ENCODE measurements at places on chromosomes 6 and 20.

DNA sequence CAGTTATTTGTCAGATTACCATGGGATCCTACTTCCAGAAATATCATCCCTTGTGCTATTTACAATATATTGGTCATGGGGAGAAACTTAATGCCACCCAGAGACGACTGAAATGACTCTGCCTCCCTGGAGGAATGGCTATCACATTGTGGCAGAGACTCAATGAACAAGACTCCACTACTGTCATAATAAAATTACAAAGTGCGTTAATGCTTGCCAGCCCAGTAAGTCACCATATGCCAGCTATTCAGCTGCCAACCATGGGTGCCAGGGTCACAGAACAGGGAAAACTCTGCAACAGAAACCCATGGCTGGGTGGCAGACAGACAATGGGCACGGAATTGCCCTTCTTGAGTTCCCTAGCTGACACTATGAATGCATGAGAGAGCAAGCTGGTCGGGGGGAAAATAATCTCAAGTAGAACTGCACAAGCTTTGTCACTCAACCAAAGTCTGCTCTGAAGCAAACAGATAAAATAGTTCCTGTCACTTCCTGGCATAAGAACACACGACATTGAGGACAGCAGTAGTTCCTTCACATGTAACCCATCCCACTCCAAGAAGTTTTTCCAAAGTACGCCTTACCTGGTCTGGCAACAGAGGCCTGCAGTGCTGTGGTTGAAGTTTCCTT is 32.1 kb downstream of the TP53INP2 start:
- no peak for DNase-seq

- no peak for DNase-seq
Measured at GRCh38 chr20:3328501-3328900, 79.0 kb downstream of the DNAAF9 start.

DNA sequence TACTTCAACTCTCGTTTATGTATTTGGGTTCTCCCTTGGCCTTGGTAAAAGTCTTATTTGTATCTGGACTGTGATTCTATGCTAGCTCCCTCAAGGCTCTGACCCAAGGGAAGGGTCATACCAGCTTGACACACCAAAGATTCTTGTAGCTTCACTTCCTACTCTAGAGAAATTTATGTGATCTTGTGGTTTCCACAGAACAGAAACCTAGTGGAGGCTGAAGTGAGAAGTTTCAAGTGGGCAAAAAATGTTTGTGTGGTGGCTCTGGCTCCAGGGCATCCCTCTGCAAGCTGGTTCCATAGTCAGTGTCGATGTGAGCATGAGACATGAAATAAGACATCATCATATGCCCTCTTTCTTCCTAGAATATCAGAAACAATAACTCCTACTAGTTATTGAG is 48.1 kb upstream of the TNFRSF21 start:
- no peak for DNase-seq

DNA sequence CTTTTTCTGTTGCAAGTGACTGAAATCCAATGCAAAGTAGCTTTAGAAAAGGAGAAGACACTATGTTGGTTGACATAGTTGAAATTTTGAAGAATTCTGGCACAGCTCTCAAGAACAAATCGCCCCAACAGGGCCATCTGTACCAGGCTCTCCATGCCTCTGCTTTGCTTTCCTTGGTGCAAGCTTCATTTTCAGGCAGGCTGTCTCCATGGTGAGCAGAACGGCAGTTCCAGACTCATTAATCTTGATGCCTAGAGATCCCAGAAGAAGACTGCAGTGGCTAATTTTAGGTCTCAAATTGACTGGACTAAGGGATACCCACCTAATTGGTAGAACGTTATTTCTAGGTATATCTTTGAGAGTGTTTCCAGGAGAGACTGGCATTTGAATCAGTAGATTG is 950.7 kb upstream of the FLRT3 start:
- no peak for DNase-seq

DNA sequence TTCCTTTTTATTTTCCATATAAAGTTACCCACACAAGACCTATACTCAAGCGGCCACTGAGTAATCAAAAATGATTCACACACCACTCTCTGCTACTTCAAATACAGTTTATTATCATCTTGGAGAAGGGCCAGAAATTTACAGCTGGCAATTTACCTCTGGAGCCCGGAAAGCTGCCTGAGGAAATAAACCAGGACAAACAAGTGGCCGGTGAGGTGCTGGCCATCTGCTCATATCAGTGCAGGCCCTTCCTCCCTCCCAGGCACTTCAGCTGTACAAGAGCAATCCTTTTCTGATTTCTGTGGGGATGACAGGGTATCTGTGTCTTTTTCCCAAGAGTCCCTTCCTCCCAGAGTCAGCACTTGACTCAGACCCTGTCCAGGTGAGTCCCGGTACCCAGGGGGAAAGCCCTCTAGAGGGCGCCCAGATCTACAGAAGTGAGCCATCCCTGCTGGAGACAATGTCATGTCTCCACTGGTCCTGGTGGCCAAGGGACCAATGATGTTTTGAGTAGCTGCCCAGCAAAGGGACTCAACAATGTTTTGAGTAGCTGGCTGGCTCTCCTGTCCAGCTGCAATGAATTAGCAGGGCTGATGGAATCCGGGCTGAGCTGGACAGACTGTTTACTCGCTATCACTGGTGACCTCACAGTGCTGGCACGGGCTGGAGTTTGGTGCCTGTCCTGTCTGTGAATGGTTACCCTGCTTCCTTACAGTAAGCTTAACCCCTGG is 23.6 kb downstream of the LRP11 start:
- no peak for DNase-seq

DNA sequence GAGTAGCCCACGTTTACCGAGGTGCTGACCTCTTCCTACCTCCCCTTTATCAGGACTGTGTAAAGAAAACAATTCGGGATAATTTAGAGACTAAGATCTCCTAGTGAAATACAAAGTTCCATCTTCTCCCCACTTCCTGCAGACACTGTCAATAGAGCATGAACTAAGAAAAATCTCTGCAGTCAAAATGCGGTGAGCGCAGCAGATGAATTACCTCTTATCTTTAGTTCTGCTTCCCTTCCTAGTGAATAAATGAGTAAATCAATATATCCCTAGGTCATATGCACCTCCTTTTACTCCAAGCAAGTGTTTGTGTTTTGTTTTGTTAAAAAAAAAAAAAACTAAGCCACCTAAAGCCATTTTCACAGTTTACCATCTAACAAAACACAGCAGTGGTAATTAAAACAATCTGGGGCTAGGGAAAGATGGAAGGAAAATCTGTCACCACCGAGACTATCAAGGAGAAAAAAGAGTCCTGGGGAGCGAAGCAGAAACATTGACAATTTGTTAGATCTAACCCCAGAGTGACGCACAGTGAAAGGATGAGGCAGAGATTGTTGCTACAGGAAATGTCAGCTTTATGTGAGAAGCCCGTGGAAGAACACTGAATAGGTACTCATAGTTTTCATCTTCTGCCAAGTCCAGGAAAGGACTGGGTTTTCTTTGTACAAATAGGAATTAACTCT is 159.4 kb upstream of the SPTLC3 start:
- DNase-seq, result no peak

GRCh38 chr6:133428295-133428694 is 187.1 kb downstream of the EYA4 start:
- no peak for DNase-seq

- no peak for DNase-seq
Measured at GRCh38 chr6:71608646-71609045, 277.7 kb upstream of the RIMS1 start.

DNA sequence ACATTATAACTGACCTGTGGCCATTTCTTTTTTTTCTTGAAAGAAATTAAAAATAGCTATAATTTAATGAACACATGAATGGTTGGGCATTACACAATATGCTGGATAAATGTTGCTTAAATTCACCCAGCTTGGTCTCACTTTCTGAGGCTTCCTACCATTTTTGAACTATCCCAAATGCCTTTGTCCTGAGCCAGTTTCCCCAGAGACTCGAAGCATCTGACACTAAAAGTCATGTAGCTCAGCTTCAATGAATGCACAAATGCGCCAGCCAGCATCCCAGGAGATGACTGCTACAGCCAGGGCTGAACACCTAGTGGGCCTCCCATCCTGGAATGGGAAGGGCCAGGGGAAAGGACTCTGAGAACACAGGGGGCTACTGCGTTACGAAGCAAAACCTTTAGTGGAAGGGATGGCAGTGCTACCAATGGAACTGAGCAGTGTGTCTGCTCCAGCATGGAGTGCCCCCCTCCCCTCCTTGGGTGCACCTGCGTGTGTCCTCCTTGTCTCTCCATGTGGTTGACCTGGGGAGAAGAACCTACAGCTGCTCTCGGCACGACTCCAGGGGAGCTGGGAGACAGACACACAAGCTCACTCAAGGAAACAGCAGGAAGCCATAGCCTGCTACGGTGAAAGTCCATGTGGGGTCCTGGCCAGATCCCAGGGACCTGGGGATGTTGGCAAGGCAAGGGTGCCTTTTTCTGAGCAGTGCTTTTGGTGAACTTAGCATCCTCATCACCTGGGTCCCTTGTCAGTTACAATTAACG is 60.9 kb downstream of the IRF4 start:
- DNase-seq, result no peak

DNA sequence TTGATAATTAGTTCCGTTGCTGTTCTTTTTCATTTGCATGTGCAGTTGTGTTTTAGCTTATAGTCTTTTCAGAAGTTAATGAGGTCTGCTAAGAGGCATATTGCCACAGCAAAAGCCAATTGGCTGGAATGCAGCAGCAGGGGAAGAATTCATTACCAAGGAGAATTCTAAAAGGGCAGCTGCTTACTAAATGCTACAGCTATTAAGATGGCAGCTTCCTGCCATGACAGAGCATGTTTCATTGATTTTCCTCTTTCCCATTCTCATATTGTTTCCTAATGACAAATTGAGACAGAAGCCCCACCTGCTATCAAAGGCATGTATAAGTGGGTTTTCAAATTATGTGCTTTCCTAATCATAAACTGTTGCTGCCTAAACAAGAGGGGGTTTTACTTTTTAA is 66.6 kb downstream of the CLVS2 start:
- no peak for DNase-seq

DNA sequence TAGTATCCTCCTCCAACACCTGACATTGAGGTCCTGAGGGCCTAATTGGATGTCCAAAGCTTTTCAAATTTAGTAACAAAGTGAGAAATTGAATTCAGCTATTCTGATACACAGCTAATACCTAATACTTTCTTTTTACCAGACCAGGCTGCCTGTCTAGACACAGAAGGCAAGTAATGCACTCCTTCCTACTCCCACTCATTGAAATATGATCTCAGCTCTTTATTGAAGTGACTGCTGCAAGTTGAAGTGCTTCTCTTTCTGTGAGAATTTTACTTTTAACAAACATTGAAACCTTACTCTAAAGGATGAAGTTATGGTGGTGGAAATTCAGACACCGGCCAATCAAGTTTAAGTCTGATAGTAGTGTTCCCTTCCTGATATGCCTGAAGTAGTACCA is 90.8 kb upstream of the OGFRL1 start:
- no peak for DNase-seq

DNA sequence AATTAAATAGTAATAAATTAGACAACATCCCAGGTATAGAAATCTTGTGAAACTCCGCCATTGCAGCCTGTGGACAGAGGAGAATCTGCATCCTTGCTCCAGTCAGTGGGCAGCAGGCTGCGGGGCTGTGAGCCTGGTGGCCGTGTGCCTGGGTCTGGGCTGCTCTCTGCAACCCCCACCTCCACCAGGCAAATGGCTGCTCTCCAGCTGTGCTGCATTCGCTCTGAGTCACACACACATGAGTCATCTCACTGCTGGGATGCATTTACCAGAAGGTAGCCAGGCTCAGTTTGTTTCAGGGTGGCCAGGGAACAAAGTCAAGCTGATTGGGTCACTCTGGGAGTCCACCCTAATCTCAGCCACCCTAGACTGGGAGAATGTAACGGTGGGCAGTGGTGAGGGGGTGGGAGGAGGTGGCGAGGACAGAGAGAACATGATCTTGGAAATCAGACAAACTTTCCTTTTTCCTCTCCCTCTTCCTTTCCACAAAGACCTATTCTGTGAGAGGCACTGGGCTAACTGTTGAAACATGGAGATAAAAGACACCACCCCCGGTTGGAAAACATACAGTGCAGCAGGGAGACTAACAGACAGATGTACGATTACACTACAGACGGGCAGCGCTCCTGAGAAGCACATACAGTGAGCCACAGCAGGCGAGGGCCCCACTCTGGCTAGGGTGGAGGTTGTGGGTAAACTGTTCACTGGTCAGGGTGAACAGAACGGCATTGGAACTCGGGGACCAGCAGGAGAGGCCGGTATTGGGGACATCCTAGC is 59.2 kb downstream of the TRAM2 start:
- DNase-seq, result no peak

DNA sequence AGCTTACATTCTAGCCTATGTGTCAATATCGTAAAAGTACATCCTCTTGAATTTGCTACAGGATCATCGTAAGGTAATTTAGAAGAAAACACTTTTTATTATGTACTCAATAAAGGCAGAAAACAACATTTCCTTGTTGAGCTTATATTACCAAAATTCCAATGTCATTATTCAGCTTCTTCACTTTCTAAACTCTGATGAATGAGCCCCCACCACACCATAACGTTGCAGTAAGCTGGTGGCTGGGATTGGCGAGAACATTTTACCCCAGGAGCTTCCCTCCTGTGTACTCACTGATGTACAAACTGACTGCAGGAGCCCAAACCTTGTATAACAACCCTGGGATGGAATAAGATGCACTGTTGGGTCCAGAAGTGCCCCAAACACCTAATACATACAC is 238.1 kb upstream of the MARCKS start:
- no peak for DNase-seq

- DNase-seq, result no peak
Measured at GRCh38 chr20:15763366-15763765, 809.9 kb downstream of the KIF16B start.

DNA sequence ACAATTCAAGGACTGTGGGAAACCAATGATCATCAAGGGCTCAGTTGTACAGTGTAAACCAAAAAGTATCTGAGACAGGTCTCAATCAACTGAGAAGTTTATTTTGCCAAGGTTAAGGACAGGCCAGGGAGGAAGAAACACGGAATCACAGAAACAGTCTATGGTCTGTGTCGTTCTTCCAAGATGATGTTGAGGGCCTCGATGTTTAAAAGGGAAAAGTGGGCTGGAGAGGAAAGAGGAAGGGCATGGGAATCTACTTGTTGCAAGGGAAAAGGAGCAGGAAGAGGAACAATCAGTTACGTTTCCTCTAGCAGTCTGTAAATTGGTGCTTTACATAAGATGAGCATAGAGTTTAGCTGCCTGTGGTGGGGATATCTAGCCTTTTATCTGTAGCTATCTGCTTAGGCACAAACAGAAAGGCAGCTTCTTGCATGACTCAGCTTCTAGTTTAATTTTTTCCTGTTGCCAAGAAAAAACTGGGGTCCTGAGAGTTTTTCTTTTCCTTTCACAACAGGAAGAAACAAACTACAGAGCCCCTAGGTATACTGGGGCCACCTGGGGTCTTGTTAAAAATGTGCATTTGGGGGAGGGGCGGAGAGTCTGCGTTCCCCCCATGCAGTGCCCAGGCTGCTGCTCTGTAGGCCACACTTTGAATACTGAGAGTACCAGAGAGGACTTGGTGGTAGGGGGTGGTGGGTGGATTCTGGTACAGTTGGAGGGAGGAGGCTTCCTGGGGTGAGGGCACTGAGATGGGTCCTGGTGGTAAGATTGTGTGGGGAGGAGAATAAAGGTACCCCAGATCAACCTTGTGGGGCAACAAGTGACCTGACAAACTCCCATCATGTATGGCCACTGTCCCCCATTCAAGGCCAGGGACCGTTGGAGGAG is 35.3 kb upstream of the EZR start:
- no peak for DNase-seq

Measured in esophagus squamous epithelium (tissue), 5 donors.